HT-29 (cell line): ENCODE measurements at places on chromosomes 13 and 19. TPM values are rescaled to one million over a fixed set of nuclear protein-coding genes. Genes with fewer than 3 reads are reported as not detected.

The PSG7 gene
- not detected in 2 replicates for total RNA-seq

The PODNL1 gene
- total RNA-seq: 0.34 and 1.1 TPM in 2 replicates

The FBXO17 gene
- total RNA-seq: not detected in 2 replicates

The URAD gene
- not detected in 2 replicates for total RNA-seq

The C19orf81 gene
- total RNA-seq: not detected in 2 replicates

- no peak for DNase-seq
Measured at GRCh38 chr19:23470873-23471545, 75.7 kb upstream of the ZNF91 start.

GRCh38 chr19:46840498-46840942 is 10.1 kb downstream of the AP2S1 start:
- DNase-seq: peak; percentile 91

DNA sequence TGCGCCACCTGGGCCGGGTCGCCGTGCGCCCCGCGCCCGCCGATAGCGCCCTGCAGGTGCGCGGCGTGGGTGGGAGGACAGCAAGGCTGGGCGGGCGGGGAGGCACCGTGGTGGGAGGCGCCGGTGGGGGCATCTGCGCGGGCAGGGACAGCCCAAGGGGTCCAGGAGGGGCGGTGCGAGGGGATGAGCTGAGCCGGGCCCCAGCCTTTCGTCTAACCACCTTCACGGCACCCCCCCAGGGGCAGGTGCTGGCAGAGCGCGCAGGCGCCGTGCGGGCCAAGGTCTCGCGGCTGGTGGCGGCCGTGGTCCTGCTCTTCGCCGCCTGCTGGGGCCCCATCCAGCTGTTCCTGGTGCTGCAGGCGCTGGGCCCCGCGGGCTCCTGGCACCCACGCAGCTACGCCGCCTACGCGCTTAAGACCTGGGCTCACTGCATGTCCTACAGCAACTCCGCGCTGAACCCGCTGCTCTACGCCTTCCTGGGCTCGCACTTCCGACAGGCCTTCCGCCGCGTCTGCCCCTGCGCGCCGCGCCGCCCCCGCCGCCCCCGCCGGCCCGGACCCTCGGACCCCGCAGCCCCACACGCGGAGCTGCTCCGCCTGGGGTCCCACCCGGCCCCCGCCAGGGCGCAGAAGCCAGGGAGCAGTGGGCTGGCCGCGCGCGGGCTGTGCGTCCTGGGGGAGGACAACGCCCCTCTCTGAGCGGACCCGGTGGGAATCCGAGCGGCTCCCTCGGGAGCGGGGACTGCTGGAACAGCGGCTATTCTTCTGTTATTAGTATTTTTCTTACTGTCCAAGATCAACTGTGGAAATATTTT is 3.1 kb downstream of the KISS1R start:
- no peak for DNase-seq

DNA sequence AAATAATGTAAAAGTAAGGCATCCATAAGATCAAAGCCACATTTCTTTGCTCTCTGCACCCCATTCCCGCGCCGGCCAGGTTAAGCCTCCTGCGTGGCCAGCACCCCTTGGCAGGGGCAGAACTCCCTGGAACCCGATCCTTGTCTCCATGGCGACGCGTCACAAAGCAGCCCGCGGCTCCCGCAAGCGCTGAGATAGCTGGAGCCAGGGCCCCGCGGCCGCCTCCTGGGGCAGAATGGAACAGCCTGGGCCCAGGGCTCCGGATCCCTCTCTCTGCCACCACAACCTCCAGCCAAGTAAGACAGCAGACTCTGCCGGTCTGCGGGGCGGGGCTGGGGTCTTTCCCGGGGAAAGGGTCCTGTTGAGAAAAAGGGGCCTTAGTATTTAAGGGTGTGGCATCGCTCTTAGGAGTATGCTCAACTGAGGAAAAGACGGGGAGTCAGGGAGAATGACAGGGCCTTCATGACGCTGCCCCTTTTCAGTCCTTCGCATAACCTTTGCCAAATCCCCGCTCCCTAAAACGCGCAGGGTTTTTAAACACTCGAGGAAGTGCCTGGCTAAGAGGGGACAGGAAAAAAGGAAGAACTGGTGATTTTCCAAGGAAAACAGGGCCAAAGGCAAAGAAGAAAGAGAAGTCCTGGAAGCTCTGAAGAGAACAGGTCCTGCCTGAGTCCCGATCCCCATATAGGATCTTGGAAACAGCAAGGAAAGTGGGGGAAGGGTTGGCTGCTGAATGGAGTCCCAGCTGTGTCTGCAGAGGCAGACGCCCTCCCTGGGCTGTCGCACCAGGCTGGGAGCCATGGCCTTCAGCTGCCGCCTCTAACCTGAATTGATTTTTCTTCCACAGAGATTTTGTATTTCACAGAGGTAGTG is at the start of gene TEX26:
Gene TEX26 (plus strand): TSS at position 176 of the 873 bp plus-strand sequence. CDS start 60 bp downstream, at position 236.
- no peak for DNase-seq

DNA sequence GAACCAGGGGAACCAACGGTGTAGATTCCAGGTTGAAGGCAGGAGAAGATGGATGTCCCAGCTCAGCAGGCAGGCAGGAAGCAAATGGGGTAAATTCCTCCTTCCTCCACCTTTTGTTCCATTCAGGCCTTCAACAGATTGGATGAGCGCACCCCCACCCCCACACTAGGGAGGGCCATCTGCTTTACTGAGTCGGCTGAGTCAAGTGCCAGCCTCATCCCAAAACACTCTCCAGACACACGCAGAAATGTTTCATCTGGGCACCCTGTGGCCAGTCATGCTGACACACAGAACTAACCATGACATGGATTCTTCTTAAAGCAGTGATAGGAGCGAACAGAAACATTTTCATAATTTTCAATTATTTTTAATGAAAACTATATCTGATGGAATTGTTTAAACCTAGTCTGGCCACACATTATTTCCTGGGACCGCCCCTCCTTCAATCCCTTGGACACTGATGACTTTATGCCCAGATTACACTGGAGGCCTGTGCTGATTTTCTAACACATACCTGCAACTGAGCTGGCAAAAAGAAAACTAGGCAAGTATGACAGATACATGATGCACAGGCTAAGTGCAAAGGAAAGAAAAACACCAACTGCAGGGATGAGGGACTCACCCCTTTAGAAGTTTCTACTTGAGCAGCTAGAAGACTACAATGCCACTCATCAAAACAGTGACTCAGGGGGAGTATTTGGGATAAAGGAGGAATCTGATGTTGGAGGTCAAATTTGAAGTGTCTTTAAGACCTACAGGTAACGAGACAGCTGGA is 154.2 kb downstream of the TNFRSF19 start:
- no peak for DNase-seq

DNA sequence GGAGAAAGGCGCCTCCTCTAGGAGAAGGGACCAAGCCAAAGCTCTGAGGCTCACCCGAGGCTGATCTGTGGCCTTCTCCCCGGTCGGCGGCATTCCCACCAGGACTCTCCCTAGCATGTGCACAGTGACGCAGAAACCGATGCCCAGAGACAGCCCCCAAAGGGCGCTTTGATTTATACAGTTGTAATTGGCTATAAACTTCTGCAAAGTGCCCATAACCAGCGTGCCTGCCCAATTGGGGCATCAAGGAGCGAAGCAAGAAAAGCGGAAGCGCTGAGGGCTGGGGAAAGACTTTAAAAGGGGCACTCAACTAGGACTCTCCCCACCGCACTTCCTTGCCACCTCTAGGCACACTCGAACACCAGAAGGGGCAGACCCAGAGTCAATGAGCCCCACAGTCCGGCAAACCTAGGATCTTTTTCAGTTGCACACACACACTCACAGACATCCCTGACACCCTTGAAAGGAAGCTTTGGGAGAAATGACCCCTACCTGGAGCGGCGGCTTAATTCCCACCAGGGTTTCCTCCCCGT is 1.8 kb downstream of the CDX2 start:
- no peak for DNase-seq

- peak; percentile 52 for DNase-seq
Measured at GRCh38 chr13:100594731-100595130, 6.1 kb upstream of the GGACT start.

DNA sequence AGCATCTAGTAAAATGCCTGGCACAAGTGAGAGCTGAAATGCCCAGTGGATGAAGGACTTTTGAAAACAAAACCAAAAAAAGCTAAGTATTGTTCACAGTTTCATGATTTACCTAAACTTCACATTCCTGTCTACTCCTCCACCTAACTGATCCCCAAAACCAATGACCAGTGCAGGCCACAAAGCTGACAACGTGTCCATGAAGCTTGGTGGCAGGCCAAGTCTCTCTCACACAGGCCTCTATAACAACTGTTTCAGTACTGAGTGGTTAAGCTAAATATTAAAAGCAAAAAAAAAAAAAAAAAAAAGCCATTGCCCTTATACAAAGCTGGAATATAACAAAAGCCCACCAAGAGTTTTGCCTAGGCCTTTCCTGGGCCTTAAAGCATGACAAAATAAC is 36.4 kb downstream of the STK24 start:
- DNase-seq: no peak

DNA sequence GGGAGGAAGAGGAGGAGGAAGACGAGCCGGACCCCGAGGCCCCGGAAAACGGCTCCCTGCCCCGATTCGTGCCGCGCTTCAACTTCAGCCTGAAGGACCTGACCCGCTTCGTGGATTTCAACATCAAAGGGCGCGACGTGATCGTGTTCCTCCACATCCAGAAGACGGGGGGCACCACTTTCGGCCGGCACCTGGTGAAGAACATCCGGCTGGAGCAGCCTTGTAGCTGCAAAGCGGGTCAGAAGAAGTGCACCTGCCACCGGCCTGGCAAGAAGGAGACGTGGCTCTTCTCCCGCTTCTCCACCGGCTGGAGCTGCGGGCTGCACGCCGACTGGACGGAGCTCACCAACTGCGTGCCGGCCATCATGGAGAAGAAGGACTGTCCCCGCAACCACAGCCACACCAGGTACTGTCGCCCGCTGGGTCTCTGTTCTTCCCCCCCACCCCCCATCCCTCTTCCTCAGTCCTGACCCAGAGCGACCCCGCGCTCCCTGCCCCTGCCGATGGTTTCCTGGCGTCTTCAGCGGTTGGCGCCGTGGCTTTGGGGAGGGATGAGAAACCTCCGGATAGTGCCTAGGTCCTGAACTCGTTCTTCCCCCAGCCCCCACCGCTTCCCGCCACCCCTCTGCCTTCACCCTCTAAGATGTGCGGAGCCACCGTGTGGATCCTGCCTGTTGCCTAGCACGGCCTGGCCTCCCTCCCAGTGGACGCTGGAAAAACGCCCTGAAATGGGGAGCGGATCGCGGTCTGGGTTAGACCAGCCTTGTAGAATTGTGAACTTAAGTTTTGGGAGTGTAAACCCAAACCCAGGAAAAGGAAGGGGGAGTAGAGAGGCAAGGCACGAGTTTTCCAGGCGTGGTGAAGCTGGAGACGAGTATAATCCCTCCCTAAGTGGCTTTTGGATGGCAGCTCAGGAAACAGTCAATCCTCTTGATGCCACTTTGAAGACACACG is 1.5 kb downstream of the HS6ST3 start:
- no peak for DNase-seq

DNA sequence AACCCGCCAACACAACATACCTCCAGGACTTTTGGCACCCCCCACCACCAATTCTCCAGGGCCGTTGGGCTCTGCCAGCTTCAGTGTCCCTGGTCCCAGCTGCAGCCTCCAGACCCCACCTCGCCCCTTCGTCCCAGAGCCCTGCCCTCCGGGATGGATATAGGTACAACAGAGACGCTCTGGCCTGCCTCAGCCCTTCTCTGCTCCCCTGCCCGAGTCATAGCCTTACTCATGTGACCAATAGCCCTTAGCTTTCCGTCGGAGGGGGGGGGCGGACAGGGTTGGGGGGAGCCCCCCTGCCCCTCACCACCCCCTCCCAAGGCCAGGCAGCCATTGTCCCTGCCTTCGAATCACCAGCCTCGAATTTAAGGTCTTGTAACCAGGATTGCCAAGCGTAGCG is 70.8 kb upstream of the NFIC start:
- DNase-seq: no peak

DNA sequence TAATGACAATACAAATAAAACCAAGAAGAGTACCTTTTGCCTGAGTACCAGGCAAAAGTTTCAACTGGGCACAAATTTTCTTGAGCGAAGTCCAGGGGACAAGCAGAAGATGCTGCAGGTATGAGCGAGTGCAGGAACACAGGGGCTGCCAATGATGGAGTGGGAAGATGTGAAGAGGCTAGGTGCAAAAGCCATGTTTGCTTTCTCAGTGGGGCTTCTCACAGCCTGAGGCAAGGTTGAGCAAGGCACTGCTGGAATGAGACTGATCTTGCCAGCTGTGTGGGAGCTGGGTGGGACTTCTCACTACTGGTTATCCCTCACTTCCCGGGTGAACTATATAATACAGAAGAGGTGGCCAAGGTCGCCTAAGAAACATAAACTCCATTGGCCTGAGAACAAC is 1200.7 kb downstream of the SLITRK1 start:
- no peak for DNase-seq
